ENCODE measurements at places on chromosomes 16 and 17.

- no peak for DNase-seq
Observed at GRCh38 chr17:64617125-64617780, 44.9 kb downstream of the SMURF2 start.

GRCh38 chr17:80287806-80288567 is 27.3 kb downstream of the RNF213 start:
- DNase-seq, result peak; percentile 80

- no peak for DNase-seq
Observed at GRCh38 chr16:14600164-14600563, 29.9 kb downstream of the PARN start.

- no peak for DNase-seq
Observed at GRCh38 chr16:4113358-4114256, 2.6 kb downstream of the ADCY9 start.

DNA sequence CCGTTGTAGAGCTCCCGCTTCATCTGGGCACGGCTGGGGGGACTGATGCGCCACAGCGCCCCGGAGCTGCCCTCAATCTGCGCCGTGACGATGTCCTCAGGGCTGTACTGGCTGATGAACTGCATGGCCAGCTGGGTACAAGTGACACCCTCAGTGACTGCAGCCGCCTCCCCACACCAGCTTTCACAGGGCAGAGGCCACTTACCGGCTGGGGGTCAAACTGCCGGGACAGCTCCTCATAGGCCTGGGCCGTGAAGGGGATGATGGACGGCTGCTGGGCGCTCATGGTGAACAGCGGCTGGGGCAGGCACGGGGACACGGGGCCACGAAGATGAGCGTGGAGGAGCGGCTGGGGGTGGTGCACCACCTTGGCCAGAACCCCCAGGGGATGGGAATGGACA is 10.3 kb downstream of the CTU2 start:
- DNase-seq, result no peak

GRCh38 chr17:82299452-82299851 is 18.0 kb downstream of the CD7 start:
- no peak for DNase-seq

GRCh38 chr17:7176841-7177190 is 2.4 kb downstream of the ASGR1 start:
- peak; percentile 60 for DNase-seq

DNA sequence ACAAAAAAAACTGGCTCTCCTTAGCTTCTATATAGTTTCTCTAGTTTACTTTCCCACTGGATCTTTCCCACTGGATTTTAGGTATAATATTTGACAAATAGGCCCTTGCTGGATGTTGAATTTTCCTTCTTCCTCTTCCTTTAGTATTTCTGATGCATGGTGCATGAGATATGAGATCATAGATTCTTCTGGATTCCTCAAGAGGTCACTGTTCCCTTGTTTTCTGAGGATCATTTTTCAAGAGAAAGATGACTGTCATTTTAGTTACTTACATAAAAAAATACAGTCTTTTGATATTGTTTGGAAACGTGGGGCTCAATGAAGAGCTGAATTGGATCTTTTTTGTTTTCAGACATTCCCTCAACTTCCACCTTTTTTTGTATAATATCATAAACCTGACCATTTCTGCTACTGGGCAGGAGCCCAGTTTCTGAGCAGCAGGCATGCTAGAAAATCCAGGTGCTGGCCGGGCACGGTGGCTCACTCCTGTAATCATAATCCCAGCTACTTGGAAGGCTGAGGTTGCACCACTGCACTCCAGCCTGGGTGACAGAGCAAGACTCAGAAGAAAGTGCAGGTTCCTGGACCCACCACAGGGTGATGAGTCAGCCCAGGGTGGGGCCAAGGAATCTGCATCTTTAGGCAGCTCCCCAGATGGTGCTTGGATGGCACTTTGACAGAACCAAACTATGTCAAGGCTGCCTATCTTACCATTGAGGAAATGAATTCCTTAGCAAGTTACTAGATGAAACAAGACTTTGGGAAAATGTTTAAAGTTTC is 70.3 kb downstream of the SDR42E1 start:
- DNase-seq, result no peak

DNA sequence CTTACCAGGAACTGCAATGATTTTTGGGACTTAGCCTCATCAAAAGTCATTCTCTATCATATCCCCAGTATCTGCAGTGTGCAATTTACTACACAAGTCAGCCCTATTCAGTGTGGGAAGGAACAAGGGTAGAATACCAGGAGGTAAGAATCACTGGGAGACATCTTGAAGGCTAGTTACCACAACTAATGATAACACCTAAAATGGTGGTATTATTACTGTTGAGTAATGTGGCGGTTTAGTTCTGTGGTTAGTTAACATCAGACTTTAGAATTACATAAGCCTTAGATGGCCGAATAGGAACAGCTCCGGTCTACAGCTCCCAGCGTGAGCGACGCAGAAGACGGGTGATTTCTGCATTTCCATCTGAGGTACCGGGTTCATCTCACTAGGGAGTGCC is 567.9 kb upstream of the CDH11 start:
- DNase-seq, result no peak

DNA sequence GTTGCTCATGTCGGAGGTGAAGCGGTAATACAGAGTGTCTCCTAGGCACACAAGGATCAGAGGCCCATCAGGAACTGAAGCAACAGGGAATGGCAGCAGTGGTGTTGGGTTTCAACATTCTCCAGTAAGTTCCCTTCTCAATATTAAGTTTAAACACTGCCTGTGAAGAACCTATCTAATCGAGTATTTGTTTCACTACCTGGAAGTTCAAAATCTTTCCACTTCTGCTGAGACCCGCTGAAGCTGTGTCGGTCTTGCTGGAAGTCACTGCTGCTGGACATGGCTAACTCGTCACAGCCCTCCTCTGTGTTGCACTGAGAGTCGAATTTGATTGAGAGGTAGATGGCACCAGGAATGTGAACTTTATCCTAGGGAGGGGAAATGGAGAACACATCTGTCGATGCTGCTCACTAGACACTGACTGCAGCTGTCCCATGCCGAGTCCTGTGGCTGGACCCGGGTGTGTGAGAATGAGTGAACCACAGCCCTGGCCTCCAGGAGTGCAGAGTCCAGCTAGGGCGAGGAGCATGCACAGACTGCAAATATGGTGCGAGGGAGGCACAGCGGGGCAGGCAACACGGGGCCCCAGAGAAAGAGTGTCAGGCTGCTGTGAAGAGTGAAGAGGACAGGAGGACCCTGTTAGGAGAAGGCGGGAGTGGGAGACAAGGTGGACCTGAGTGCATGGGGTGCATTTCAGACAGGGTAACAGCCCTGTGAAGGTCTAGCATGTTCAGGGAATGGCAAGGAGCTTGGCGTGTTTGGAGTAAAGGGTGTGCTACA is 50.1 kb upstream of the ATP2A3 start:
- DNase-seq, result no peak

DNA sequence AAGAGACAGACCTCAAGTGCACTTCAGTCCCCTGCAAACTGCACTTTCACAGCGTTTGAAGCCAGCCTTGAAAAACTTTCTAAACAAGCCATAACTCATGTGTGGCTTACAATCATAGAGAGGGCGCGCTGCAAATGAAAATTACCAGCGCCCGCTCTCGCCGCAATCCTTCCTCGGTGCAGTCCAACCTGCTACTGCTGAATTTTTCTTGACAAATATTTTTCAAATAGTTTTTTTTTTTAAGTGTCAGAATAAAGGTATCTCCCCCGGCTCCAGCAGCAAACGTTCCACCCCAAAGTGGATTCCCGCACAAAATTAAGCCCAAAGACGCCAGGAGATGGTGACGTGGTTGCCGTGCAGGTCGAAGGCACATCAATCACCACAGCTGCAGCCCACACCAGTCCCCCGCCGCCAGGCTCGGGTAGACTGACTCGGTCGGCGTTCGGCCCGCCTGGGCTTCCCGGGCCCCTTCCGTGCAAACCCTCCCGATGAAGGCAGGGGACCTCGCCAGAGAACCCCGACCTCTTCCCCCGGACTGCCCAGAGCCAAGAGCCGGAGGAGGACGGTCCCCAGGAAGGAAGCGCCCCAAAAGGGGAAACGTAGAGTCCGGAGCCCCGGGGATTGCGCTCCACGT is 630 bp downstream of the GRB2 start:
- DNase-seq, result peak; percentile 83

DNA sequence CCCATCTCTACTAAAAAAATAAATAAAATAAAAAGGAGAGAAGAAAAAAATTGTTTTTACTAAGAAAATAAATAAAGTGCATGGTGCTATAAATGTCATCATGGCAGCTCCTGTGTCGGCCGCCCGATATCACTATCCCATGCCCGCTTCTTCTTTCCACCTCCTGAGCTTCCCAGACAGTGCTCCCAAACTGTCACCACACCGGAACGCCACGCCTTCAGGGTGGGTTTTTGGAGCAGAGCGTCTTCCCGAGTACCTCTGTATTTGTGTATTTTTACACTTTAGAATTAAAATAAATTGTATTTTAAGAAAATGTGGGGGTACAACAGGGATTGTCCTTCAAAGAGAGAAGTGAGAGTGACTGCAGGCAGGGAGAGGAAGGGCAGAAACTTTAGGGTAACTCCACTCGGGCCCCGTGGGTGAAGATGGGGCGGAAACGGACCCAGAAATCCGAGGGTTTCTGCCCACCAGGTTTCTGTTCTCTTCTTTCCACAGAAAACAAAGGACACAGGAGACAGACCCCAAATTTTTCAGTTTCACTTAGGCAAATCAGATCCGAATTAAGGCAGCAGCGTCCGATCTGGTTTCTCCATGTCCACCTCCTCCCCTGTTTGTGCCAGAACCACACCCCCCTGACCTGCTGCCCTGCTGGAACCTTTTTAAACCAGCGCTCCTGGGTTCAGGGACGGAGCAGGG is 3.6 kb upstream of the ITGAX start:
- DNase-seq, result no peak

GRCh38 chr17:11340803-11341202 is 99.8 kb downstream of the SHISA6 start:
- no peak for DNase-seq

GRCh38 chr17:63676584-63676983 is 23.3 kb downstream of the LIMD2 start:
- DNase-seq, result no peak

DNA sequence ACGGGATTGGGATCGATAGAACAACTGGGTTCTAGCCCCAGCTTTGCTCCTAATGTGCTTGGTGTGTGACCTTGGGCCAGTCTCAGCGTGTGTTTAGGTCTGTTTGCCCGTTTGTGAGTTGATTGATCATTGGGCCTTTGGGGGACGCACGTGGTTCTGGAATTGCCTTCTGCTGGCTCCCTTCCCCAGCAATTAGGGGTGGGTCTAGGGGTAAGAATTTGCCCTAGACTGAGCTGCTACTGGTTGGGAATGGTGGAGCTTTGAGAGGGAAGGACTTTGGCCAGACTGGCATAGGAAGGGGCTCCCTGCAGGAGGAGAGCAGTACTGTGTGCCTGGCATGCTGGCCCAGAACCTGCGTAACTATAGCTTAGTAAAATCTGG is 1.5 kb downstream of the SPNS2 start:
- DNase-seq, result no peak

DNA sequence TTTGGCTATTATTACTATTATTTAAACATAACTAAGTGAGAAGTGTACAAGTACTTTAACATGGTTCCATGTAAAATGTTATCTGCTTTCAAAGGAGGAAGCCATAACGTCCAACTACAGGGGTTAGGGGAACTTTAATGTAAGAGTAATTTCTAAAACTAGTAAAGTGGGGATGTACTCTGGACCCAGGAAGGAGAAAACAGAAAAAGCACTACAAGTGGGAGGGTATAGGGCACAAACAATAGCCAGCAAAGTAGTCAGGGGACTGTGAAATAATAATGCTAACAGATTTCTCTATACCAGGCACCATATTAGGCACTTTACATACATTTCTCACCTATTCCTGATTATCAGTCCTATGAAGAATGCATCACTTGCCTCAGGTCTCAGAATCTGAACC is 19.6 kb downstream of the USP31 start:
- DNase-seq, result no peak

DNA sequence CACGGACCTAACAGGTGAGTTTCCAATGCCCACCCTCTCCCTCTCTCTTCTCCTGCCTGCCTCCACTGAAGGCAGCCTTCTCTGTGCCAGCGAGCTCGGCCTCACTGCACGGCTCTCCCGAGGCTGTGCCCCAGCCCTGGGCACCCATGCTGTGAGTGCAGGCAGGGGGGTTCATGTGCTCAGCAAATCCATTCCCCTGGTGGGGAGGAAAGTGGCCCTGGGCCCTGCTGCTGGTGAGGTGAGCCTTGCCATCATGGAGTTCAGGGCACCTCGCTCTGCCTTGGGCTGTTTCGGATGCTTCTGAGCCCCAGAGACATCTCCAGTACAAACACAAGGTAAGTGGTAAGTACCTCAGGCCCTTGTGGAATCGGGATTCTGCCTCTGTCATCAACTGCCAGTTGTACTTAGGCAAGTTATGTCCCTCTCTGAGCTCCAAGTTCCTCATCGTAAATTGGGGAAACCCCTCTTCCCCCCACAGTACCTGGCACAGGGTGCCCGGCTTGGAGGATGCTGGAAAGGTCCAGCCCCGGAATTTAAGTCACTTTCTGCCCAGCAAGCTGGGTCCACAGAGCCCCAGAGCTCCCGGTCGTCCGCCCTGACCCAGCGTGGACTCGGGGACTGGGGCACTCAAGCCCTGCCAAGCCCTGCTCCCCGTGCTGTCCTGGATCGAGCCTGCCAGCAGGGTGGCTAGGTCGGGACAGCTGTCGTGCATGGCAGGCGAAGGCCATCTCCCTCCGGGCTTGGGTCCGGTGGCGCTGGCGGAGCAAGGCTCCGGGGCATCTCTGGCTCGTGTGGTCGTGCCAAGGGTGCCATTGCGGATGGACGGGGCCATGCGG is 684 bp upstream of the NUDT16L1 start:
- no peak for DNase-seq

DNA sequence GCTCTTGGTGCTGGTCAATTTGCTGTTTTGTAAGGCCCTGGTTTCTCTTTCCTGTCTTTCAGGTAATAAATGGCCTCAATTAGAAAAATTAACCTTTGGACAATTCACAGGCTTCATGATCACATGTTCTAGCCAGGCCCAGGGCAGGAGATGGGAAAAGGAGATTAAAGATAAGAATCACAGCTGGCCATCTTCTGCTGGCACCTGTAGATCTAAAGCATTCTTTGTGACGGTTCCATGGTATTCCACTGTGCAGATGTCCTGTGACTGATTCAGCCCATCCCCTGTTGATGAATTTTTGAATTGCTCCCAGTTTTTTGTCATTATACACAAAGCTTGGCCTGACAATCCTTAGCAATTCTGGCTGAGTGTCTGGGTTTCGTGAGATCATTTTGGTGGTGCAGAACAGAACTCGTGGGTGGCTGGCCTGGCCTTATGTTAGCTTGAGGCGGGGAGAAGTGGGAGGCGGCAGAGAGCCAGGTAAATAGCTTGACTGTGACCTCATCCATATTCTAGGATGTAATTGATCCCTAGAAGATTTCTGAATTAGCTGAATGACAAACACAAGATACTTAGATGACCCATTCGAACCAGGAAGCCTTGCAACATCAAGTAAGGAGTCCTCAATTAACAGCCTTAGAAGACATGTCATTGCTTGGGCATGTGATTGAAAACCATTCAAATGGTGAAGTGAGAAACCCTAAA is 14.1 kb downstream of the TMC5 start:
- DNase-seq, result no peak

- DNase-seq, result no peak
Observed at GRCh38 chr17:36650096-36650775, 48.9 kb downstream of the MRM1 start.

GRCh38 chr16:88056212-88056611 is 105.0 kb downstream of the BANP start:
- no peak for DNase-seq

- no peak for DNase-seq
Observed at GRCh38 chr17:52025236-52025635, 133.3 kb downstream of the CA10 start.

- no peak for DNase-seq
Observed at GRCh38 chr16:66159987-66160386, 206.5 kb upstream of the CDH5 start.
